Daoy (cell line): ENCODE measurements at places on chromosomes 2 and 18. TPM values are rescaled to one million over a fixed set of nuclear protein-coding genes. Genes with fewer than 3 reads are reported as not detected.

GRCh38 chr18:56323673-56324072 is 314.7 kb downstream of the TXNL1 start:
- no peak for DNase-seq

DNA sequence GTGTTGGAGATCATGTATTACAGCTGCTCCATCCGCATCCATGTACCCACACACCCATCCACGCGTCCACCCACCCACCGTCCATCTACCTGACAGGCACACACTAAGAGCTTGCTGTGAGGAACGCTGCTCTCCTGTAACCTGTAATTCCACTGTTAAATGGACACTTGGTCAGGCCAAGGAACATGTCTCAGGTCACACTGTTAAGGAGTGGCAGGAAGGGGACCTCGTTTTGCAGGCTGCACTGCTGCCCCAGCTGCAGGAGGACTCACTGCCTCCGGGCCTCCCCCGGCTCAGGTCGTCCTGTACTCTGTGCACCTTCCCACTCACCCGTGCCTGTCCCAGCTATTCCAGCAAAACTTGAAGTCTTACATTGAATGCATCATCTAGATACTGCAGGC is 170.5 kb downstream of the EIPR1 start:
- DNase-seq: no peak

- DNase-seq: peak; percentile 61
These were observed 16.6 kb downstream of the NIF3L1 start for GRCh38 chr2:200905618-200906296.

- peak; percentile 88 for DNase-seq
These were observed 2.3 kb downstream of the ZFP36L2 start for GRCh38 chr2:43224131-43224570.

DNA sequence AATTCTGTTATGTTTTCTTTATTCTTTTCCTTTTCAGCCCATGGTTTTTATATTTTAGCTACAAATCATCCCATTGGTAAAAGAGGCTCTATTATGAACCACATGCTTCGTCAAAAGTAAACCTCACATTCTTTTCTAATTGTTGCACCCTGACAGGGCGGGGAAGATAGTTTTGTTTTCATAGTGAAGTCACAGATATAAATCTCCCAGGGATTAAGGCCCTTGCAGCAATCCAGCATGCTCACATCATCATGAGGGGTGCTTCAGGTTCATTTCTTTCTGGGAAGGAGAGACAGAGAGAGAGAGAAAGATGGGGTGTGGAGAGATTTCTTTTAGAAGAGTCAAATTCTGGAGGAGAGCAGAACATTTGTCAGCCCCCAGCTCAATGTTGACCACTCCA is 124.5 kb upstream of the CDC42EP3 start:
- peak; percentile 89 for DNase-seq

DNA sequence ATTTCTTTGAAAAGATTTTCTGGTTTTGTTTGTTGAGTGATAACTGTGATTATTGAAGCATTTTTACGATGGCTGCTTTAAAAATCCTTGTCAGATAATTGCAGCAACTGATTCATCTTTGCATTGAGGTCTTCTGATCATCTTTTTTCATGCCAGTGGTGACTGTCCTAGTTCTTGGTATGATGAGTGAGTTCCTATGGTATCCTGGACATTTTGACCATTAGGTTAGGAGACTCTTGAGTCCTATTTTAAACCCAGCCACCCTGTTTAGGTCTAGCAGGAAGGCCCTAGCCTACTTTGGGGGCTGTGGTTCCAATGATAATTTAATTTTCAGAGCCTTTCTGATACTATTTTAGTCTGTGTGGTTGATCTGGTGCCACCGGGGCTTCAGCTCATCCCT is 72.7 kb upstream of the REV1 start:
- no peak for DNase-seq

DNA sequence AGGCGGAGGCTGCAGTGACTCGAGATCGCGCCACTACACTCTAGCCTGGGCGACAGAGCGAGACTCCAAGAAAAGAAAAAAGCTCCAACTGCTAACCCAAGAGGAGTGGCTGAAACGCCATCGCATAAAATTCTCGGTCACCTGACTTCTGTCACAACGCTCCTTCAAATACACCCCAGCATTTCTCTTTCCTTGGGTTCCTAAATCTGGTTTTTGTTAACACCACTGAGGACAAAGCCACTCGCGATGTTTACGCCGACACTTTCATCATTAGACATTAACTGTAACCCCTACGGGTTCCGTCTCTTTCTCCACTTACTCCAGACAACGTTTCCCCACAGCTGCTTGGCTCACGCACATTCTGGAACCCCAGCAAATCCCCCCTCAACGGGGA is 679 bp downstream of the CLK1 start:
- peak; percentile 19 for DNase-seq

Gene DNAJB2
- total RNA-seq: 19.9 and 20.2 TPM in 2 replicates

Gene SEH1L
- 57.8 and 125 TPM in 2 replicates for total RNA-seq

Gene KHK
- total RNA-seq: 1.1 and 2.9 TPM in 2 replicates

Gene KIF3C
- total RNA-seq: 7.8 and 16.9 TPM in 2 replicates

Gene ZNF532
- 16.6 and 20.8 TPM in 2 replicates for total RNA-seq
